ENCODE measurements at places on chromosomes 5 and 9.

- DNase-seq, result no peak
These were observed 244.1 kb downstream of the ADGRV1 start for GRCh38 chr5:90802474-90803317.

- DNase-seq, result no peak
These were observed 39.5 kb upstream of the GOLGA1 start for GRCh38 chr9:124980431-124980830.

- no peak for DNase-seq
These were observed 67.5 kb upstream of the IRX4 start for GRCh38 chr5:1950096-1950707.

DNA sequence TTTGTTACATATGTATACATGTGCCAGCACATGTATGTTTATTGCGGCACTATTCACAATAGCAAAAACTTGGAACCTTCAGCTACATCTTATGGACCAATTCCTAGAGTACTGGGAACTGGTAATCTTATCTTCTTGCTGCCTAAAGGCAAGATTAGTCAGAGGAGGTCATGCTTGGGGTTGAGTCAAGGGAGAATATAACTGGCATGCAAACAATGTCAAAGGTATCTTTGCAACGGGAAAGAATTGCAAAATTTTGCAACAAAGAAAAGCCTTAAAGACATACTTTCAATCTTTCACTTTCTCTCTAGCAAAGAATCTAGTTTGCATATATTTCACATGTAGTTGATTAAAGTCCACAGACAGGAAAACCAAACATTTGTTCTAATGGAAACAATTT, 145.2 kb downstream of the EDIL3 start:
- no peak for DNase-seq

GRCh38 chr5:33887268-33887667, 4.5 kb downstream of the ADAMTS12 start:
- DNase-seq, result no peak

- no peak for DNase-seq
These were observed 4.4 kb upstream of the FBXO38 start for GRCh38 chr5:148379340-148379739.

GRCh38 chr5:159207686-159208513, 1.5 kb downstream of the RNF145 start:
- DNase-seq, result peak; percentile 66

GRCh38 chr9:83981126-83981871, 694 bp downstream of the RMI1 start:
- DNase-seq, result no peak

DNA sequence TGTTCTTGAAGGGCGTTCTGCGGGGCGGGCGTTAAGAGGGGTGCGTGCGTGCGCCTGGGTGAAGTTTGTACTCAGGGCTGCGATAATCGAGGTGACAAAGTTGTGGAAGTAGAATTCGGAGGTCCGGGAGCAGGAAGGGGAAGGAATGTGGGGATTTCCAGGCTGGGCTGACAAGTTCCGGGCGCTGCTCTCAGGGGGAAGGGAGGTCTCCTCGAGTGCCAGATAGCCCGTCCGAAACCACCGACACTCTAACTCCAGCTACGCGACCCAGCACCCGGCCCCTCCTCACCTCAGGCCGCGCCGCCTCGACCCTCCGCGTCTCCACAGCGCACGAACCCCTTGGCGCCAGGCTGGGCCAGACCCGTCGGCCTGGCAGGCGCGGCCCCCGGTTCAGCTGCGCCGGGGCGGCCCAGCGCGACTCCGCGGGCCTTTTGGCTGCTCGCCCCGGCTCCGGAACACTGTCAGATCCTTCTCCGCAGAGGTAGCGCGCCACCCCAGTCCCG, at the start of gene IL6ST:
TSS of gene IL6ST (minus strand) at position 469 of the 503 bp plus-strand sequence. CDS start 18,685 bp downstream, outside the sequence.
- no peak for DNase-seq

GRCh38 chr9:90311811-90312210, 330.8 kb downstream of the DIRAS2 start:
- DNase-seq, result no peak

DNA sequence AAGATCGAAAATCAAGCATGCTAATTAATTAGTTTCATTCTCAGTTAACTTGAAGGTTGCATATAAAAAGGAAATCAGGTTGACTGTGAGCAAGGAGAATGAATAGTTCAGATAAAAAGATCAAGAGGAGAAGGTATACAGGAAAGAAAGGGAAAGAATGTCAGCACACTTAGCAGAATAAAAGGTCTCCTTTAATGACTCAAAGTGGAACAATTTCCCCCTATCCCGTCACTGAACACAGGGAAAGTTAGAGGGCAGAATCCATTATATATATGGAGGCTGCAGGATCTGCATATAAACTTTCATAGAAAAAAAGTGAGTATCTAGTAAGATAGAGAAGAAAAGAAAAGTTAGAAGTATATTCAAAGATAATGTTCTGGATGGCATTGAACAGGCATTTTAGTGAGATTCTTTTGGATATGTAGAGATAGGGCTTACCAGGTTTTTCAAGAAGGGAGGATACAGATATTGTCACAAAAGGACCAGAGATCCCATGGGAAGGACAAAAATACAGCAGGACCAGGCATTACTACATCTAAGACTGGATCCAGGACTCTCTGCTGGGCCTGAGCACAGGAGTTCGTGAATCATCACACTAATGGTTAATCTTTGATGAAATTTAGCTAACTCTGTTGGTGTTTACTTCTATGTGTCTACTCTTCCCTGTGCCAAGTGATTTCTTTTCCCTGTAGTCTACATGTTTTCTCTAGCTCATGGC, 988.2 kb upstream of the ARRDC3 start:
- DNase-seq, result no peak

DNA sequence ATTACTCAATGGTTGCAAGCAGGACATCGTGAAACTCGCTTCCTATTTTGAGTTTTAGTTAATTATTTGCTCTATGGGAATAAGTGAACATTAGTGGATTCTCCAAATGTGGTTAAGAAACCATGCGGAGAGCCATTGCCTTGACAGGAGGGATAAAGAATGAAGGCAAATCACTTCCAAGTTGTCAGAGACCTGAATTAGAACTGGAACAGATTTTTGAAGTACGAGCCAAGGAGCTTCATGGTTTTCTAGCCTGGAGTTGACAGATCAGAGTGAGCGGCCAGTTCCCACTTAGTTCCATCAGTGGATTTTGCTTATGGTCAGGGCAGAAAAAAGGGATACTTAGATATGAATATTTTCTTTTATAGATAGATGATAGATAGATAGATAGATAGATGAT, 171.4 kb upstream of the CDH10 start:
- no peak for DNase-seq

GRCh38 chr9:23746317-23746716, 79.7 kb downstream of the ELAVL2 start:
- no peak for DNase-seq

GRCh38 chr9:96004379-96004778, 128.9 kb downstream of the ERCC6L2 start:
- DNase-seq, result no peak

- DNase-seq, result peak; percentile 48
These were observed 111.2 kb downstream of the SMARCA2 start for GRCh38 chr9:2126331-2126803.

- no peak for DNase-seq
These were observed 4.5 kb downstream of the ZNF608 start for GRCh38 chr5:124741711-124742496.

- DNase-seq, result no peak
These were observed 26.6 kb upstream of the TLR4 start for GRCh38 chr9:117677572-117677971.

DNA sequence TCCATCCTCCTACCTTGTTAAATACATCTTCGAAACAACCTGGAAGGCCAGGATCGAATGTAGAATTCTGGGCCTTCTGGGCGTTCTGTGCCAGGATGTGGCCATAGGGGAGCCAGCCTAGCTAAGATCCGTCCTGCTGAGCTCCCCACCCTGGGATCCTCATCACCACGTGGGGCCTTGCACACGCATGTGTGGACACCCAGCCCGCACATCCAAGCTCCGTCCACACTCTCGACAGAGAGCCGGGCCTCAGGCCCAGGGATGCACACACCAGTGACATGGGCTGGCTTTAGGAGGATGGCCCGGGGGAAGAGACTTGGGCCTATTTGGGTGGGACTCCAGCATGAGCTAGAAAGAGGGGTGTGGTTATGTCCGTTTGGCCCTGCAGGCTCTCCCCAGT, 154.0 kb downstream of the PAX5 start:
- DNase-seq, result no peak
